NCI-H146 (cell line): ENCODE measurements at places on chromosomes 6 and 20.

DNA sequence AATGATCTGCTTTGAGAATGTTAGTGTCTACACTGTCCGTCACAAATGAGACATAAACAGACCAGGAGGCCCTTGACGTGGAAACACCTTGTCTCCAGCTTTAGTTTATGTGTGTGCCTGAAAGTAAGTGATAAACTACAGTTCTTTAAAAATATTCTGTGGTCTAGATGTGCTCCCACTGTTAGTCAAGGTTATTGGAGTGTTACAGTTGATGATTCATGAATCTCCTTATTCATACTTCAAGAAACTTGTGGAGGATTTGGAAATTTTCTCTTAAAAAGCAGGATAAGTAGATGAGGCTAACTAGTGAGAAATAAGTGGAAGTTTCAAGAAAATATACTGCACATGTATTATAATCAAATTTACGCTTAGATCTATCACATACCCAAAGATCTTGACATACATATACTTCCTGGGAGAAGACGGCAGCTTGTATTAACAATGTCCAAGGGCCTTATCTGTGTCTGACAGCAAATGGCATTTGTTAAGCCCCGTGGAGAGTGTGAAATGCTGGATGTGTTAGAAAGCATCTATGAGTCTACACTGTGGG is 90.5 kb upstream of the MBOAT1 start:
- DNase-seq, result no peak

DNA sequence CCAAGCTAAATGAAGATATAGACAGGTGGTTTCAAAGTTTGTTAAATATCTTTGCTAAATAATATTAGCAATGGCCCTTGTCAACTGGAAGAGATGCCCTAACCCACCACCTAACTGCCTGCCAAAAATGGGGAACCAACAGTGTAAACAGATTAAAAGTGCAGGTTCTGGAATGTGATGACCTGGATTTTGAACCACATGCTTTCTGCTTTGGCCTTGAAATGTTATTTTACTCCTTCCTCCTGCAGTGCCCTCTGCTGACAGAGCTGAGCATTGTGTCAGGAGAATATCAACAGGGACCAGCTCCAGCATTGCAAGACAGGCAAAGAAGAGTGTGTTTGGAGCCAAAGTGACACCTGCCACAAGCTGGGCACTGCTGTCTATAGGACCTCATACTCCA is 226.6 kb downstream of the MYLK4 start:
- DNase-seq, result no peak

GRCh38 chr20:63895202-63895951 is 451 bp downstream of the DNAJC5 start:
- peak; percentile 26 for DNase-seq

GRCh38 chr6:148565930-148566663 is 180.7 kb upstream of the UST start:
- no peak for DNase-seq

DNA sequence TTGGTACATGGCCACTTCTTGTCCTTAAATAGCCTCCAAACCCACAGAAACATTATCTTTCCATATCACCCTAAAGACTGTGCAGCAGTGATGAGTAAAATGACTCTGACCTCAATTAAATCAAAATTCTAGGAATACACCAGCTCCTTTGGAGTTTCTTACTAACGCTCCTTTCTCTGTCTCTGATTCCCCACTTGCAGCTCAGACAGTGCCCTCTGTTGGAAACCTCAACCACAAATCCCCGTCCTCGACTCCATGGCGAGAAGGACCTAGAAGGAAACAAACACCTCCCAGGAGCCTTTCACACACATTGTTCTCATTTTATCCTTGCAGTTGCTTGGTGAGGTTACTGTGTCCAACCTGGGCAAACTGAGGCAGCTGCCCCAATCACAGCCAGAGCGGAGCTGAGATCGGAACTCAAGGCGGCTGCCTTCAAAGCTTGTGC is 17.7 kb upstream of the PARD6B start:
- no peak for DNase-seq

DNA sequence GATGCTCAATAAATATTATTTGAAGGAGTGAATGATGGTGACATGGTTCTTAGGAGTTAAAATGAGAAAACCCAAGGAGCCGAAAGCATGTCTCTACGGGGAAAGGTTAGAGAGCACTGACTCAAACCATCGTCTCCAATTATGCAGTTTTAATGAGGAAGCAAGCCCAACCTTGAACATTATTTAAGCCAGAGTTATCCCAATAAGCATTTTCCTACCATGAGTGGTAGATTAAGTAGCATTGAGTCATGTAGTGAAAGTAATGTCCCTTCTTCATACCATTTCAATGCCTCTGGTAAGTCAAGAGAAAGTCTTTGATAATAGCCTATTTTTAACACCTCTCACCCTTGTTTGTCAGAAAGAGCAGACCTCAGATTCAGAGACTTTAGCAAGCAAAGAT is 13.5 kb downstream of the TSHZ2 start:
- no peak for DNase-seq

GRCh38 chr6:53805725-53806124 is 10.9 kb downstream of the LRRC1 start:
- DNase-seq, result peak; percentile 50

DNA sequence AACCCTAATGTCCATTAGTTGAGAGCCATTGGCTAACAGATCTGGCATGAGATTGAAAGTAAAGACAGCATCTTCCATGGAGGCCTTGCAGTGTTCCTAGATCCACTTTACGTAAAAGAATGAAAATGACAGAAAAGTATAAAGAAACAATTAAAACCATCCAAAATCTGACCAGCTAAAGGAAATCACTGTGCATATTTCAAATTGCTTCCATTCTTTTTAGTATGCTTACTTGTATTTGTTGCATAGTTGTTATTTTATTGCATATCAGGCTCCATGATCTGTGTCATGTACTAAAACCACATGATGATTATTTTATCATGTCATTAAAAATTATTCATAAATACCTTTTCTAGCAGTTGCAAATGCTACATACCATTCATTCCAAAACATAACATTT is 67.9 kb downstream of the GCLC start:
- no peak for DNase-seq

- DNase-seq, result no peak
Observed at GRCh38 chr20:47929368-47930115, 144.3 kb upstream of the SULF2 start.

- DNase-seq, result no peak
Observed at GRCh38 chr20:54074511-54074910, 4.1 kb upstream of the BCAS1 start.

- no peak for DNase-seq
Observed at GRCh38 chr6:37580176-37580955, 80.7 kb upstream of the CCDC167 start.
